Cortex of kidney (tissue), 1 donor: ENCODE measurements at places on chromosomes 5 and 9.

DNA sequence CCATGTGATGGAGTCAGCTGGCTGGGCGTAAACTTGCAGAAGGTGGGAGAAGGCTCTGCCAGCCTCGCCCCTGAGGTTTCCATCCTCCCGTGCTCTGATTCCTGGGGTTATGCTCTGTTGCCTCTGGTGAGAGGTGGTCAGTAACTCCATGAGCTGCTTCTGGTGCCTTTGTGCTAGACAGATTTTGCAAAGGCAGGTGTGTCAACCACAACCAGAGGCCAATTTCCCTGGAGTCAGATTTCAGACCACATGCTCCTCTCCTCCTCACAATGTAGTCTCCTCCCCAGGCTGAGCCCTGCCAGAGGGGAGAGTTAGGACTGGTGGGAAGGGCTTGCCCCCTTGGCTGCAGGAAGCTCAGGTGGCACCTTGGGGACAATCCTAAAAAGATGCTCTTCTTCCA, 38.8 kb upstream of the TENT4A start:
- no peak for DNase-seq

- no peak for DNase-seq
These were observed 426.2 kb upstream of the BRINP1 start for GRCh38 chr9:119795395-119795794.

GRCh38 chr5:140988100-140988499, 21.8 kb downstream of the PCDHAC2 start:
- DNase-seq: no peak

DNA sequence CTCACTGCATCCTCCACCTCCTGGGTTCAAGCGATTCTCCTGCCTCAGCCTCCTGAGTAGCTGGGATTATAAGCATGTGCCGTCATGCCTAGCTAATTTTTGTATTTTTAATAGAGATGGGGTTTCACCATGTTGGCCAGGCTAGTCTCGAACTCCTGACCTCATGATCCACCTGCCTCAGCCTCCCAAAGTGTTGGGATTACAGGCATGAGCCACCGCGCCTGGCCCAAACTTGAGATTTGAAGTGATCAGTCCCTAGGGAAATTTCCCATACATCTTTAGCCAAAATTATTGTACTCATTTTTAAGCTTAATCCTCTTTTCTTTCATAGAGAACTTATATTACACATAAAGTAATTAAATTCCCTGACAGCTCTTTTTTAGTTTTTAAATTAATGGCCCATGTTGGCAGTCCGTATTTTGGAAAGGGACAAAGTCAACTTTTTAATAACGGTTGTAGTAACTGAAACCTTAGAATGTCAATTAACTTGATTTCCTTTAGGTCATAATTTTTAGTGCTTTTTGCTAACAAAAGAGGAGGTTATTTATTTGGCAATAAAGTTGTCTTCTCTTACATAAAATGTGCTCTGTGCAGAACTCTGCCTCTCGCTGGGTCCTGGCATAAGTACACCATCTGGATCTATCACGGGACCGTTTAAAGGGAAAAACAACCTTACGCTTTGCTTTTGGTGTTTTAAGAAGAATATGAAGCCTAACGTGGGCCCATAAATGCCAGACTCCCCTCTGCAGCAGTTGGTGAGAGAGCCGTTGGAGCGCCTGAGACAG, 142.3 kb upstream of the OTULINL start:
- DNase-seq: no peak

DNA sequence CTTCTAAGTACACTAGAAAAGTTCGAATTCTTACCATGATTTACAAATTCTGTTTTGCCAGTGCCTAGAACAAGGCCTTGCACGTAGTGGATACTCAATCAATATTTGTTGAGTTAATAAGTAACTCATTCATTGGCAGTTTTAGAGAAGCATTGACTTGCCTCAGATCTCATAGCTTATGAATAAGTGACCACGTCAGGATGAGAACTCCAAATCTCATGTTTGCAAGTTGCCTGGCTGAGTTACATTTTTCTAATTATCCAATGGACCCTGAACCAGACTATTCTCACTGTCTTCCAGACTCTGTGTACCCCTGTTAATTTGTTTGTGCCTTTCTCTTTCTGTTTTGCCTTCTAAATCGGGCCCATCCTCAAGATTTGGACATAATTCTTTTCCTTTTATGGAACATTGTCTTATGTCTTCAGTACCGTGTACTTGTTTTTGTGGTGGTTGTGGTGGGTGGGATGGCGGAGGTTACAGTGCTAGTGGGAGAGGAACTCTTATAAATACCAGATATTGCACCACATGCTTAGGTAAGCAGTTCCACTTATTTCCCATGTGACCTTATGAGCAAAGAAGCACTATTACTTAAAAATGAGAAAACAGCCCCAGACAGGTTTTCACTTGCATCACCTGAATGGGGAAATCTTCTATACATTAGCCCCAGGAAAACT, 96.3 kb downstream of the UNC13B start:
- no peak for DNase-seq

DNA sequence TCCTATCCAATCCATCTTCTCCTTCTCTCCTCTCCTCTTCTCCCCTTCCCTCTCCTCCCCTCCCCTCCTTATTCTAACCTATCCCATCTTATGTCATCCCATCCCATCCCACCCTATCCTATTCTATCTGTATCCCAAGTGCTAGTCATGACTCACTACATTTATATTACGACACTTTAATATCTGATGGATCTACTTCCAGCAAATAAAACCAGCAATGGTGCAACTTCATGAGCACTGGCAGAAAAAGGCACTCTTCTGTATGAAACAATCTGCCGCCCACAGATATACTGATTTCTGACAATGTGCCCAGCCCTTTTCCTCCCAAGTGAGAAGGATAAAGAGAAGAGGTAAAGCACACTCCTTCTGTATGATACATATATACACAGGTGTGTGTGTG, 86.6 kb upstream of the ANKH start:
- DNase-seq: no peak

- DNase-seq: no peak
These were observed 58.1 kb downstream of the ANKRD55 start for GRCh38 chr5:56175021-56175420.

GRCh38 chr5:171630350-171631065, 155.1 kb upstream of the SMIM23 start:
- DNase-seq: no peak

GRCh38 chr5:166074582-166075481, 2216.6 kb upstream of the WWC1 start:
- no peak for DNase-seq

GRCh38 chr9:32360983-32361673, 23.3 kb upstream of the ACO1 start:
- DNase-seq: no peak

DNA sequence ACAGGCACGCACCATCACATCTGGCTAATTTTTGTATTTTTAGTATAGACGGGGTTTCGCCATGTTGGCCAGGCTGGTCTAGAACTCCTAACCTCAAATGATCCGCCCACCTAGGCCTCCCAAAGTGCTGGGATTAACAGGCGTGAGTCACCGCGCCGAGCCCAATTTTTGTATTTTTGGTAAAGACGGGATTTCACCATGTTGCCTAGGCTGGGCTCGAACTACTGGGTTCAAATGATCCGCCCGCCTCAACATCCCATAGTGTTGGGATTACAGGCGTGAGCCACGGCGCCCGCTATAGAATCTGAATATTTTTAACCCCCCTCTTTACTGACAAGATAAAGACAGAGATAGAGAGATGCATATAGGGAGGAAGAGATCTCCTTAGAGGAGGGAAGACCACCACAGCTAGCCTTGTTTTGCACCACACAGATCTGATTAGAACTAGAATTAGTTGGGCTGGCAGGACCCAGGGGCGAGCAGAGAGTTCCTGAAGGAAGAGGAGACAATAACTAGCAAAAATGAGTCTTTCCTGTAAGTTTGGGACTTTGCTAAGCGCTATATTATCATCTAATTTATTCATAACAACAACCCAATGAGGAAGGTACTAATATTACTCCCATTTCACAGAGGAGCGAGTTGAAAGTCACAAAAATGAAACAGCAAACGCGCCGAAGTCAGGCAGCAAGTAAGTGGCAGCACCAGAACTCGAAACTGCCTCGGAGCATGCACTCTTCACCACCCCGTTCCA, 1.5 kb upstream of the ANKHD1 start:
- no peak for DNase-seq

GRCh38 chr9:83620841-83621636, 1.9 kb upstream of the IDNK start:
- DNase-seq: no peak

GRCh38 chr9:133731876-133732638, 6.1 kb downstream of the SARDH start:
- no peak for DNase-seq

GRCh38 chr5:117333011-117333410, 758.4 kb upstream of the SEMA6A start:
- DNase-seq: no peak

DNA sequence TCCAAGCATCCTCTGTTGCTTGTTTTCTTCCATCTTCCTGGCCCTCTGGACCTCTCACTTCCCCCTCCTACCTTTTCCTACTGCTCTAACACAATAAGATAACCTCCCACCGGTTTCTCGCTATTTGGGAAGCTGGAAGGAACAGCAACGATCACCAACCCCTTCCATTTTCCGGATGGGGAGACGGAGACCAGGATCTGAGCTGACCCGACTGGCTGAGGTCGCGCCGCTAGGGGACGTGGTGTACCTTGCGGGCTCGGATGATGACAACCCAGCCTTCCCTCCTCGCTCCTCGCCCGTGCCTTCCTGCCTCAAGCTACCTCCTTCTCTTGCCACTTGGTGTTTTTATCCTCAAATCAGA, 1.9 kb downstream of the LPAR1 start:
- DNase-seq: no peak

DNA sequence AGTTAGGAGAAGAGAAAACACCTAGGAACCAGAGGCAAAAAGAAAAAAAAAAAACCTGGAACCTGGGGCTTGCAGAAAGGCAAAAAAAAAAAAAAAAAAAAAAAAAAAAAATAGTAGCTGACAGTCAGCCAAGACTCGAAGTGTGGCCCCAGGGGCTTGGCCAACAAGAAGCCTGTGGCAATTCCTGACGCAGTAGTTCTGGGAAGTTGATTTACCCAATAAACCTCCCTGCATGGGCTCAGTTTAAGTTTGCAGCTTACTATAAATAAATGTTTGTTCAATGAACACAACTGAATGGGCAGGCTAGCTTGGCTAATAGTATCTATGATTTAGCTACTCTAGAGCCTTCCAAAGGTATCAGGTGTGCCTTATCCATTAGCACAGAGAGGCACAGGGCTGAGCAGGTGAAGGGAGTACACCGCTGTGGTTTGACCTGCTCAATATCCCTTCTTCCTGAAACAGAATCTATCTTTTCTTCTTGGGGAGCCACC, 21.3 kb upstream of the GLRX start:
- no peak for DNase-seq

- DNase-seq: no peak
These were observed 119.6 kb upstream of the NFIB start for GRCh38 chr9:14433351-14434157.

GRCh38 chr9:136143215-136144001, 24.7 kb upstream of the TMEM250 start:
- no peak for DNase-seq

DNA sequence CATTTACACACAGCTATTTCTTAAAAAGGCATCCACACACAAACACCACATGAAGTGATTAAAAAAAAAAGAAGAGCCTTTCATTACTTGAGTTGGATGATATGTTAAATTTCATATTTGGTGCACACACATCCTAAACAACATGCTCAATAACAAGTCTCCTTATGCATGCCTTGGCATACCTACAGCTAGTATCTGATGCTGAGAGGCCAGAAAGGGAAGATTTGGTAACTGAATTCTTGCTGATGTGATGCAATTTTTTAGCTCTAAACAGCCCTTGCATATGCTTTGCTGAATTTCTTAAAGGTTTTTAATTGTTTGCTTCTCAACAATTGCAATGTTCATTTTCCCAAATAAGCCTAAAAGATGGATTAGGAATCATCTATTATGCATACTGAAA, 338.8 kb downstream of the ARL15 start:
- no peak for DNase-seq

- DNase-seq: no peak
These were observed 199.4 kb upstream of the SLC24A2 start for GRCh38 chr9:19988281-19988680.

GRCh38 chr5:26691486-26691885, 346.9 kb downstream of the CDH9 start:
- no peak for DNase-seq

- no peak for DNase-seq
These were observed 45.1 kb downstream of the PCSK5 start for GRCh38 chr9:75935591-75935990.

GRCh38 chr9:112433499-112434392, 52.9 kb upstream of the KIAA1958 start:
- no peak for DNase-seq

GRCh38 chr9:75552941-75553340, 337.5 kb upstream of the PCSK5 start:
- no peak for DNase-seq

DNA sequence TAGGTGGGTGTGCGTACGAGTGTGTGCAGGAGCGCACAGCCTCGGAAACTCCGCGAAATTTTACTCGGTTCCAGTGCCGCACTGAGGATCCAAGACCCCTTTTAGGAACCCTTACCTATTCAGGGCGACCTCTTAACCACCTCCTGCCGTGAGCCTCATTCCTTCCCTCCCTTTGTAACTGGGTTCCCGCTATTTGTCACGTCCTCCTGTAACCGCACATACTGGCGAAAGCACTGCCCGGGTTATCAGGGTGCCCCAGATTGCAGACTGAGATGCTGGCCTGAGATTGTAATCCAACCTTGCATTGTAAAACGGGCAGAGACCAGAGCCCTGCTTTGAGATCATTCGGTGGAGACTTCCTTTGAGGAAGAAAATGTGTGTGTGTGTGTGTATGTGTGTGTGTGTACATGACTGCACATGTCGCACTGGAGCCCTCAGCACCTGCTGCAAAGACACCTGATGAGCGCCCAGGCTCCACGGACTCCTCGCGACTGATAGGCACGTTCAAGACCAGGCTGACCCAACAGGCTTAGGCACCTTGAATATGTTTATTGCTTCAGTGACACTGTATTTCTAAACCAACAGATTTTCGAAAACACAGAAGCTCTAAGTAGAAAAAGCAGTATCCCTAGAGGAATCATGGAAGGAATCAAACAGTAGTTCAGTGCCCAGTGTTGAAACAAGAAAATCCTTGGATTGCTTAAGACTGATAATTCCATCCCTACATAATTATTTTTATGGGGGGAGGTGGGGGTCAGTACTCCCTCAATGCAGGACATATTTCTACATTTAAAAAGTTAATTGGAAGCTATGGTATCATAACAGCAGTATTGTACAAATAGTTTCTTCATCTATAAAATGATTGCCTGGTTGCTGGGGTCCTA, 86.5 kb upstream of the TNFAIP8 start:
- no peak for DNase-seq

DNA sequence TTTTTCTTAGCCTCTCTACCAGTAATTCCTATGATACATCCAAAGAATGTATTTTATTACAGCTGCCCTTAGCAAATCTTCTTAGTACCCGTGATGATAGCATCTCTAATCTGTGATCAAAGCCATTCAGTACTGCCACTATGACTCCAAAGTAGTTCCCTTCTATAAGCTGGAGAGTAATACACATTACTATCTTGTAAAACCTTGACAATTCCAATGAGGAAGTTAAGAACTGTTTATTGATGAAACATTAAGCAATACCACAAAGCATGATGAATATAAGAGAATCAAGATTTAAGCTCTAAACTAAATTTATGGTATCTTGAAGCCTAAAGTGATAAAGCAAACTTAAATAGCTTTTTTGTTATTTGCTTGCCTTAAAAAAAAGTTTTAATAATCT, 86.1 kb downstream of the SMIM23 start:
- no peak for DNase-seq

- no peak for DNase-seq
These were observed 46.5 kb upstream of the SETD9 start for GRCh38 chr5:56862909-56863308.
